A549 treated with dexamethasone at 1 μM for 4 hours (cell line): ENCODE measurements at places on chromosomes 2 and 18. TPM values are rescaled to one million over a fixed set of nuclear protein-coding genes. Genes with fewer than 3 reads are reported as not detected.

The ZC3H8 gene
- total RNA-seq: 12.0 to 16.5 TPM (median 14.8 TPM) in 5 replicates

The CCBE1 gene
- total RNA-seq: 7.0 to 16.4 TPM (median 13.2 TPM) in 5 replicates

The GAD1 gene
- total RNA-seq: 0.13 to 0.47 TPM (median 0.32 TPM) in 5 replicates

The SCN3A gene
- 0.01 to 0.02 TPM (median 0.02 TPM) in 3 of 5 replicates, not detected in the others for total RNA-seq

The FSHR gene
- not detected in 5 replicates for total RNA-seq

The ATP6V1C2 gene
- 0.11 to 0.37 TPM (median 0.14 TPM) in 5 replicates for total RNA-seq

The MRO gene
- 0.05 to 0.15 TPM (median 0.12 TPM) in 5 replicates for total RNA-seq

The CDH19 gene
- 0.32 to 1.2 TPM (median 0.73 TPM) in 5 replicates for total RNA-seq

The HOXD10 gene
- 4.1 to 6.7 TPM (median 5.3 TPM) in 5 replicates for total RNA-seq

The MMADHC gene
- total RNA-seq: 80.8 to 92.4 TPM (median 84.7 TPM) in 5 replicates

The NPHP1 gene
- 6.1 to 8.2 TPM (median 6.5 TPM) in 5 replicates for total RNA-seq

The RTKN gene
- 14.2 to 25.4 TPM (median 23.2 TPM) in 5 replicates for total RNA-seq

The CRYGD gene
- total RNA-seq: not detected in 5 replicates

The SNED1 gene
- total RNA-seq: 0.62 to 1.4 TPM (median 1.00 TPM) in 5 replicates

The ADRA2B gene
- 0.08 to 0.14 TPM (median 0.11 TPM) in 5 replicates for total RNA-seq

The LIMS4 gene
- total RNA-seq: 0.39 to 0.62 TPM (median 0.48 TPM) in 5 replicates

The OTOS gene
- not detected in 5 replicates for total RNA-seq

The DARS1 gene
- total RNA-seq: 47.1 to 54.5 TPM (median 52.5 TPM) in 5 replicates

The EGR4 gene
- 0.09 to 0.27 TPM (median 0.12 TPM) in 5 replicates for total RNA-seq

The TPO gene
- total RNA-seq: 0.12 to 0.20 TPM (median 0.17 TPM) in 4 of 5 replicates, not detected in the other

The LAPTM4A gene
- total RNA-seq: 224 to 286 TPM (median 280 TPM) in 5 replicates

The ATP8B1 gene
- total RNA-seq: 5.3 to 8.5 TPM (median 7.6 TPM) in 5 replicates

The METTL5 gene
- total RNA-seq: 76.3 to 105 TPM (median 86.9 TPM) in 5 replicates

The TRIM54 gene
- 0.67 to 1.2 TPM (median 0.81 TPM) in 5 replicates for total RNA-seq

The AQP12B gene
- not detected in 5 replicates for total RNA-seq

The ECEL1 gene
- 0.15 to 0.28 TPM (median 0.21 TPM) in 5 replicates for total RNA-seq

The LOXHD1 gene
- not detected in 5 replicates for total RNA-seq

The CYTIP gene
- 0.04 to 0.25 TPM (median 0.05 TPM) in 3 of 5 replicates, not detected in the others for total RNA-seq

The HOXD12 gene
- not detected in 5 replicates for total RNA-seq

The RBBP8 gene
- total RNA-seq: 23.3 to 28.7 TPM (median 23.7 TPM) in 5 replicates

The MFSD6 gene
- total RNA-seq: 27.5 to 41.6 TPM (median 36.2 TPM) in 5 replicates

The SERPINB7 gene
- total RNA-seq: 1.5 to 2.3 TPM (median 2.0 TPM) in 5 replicates

The HDLBP gene
- 276 to 309 TPM (median 295 TPM) in 5 replicates for total RNA-seq

The RMDN2 gene
- 4.8 to 5.5 TPM (median 5.0 TPM) in 5 replicates for total RNA-seq

The FNDC4 gene
- 3.8 to 5.3 TPM (median 4.5 TPM) in 5 replicates for total RNA-seq

The MYO5B gene
- total RNA-seq: 6.9 to 8.7 TPM (median 7.3 TPM) in 5 replicates

The C2orf42 gene
- 6.6 to 9.8 TPM (median 8.2 TPM) in 5 replicates for total RNA-seq

The IGFBP2 gene
- total RNA-seq: 69.4 to 100.0 TPM (median 96.6 TPM) in 5 replicates

The CYP20A1 gene
- 9.0 to 11.5 TPM (median 9.8 TPM) in 5 replicates for total RNA-seq

The CD207 gene
- 0.05 to 0.08 TPM (median 0.07 TPM) in 3 of 5 replicates, not detected in the others for total RNA-seq

The ZNF236 gene
- total RNA-seq: 2.1 to 4.7 TPM (median 3.1 TPM) in 5 replicates

The LYPD6 gene
- total RNA-seq: 0.02 to 0.22 TPM (median 0.05 TPM) in 5 replicates

The NYAP2 gene
- total RNA-seq: 0.02 to 0.04 TPM (median 0.03 TPM) in 4 of 5 replicates, not detected in the other

The RTP5 gene
- not detected in 5 replicates for total RNA-seq

The IL36RN gene
- 0.03 to 0.12 TPM in 2 of 5 replicates, not detected in the others for total RNA-seq
